ENCODE measurements at places on chromosomes 2 and 18. TPM values are rescaled to one million over a fixed set of nuclear protein-coding genes. Genes with fewer than 3 reads are reported as not detected.
A peak's percentile ranks its signal among the peaks of the same experiment; 100 is the strongest.

DNA sequence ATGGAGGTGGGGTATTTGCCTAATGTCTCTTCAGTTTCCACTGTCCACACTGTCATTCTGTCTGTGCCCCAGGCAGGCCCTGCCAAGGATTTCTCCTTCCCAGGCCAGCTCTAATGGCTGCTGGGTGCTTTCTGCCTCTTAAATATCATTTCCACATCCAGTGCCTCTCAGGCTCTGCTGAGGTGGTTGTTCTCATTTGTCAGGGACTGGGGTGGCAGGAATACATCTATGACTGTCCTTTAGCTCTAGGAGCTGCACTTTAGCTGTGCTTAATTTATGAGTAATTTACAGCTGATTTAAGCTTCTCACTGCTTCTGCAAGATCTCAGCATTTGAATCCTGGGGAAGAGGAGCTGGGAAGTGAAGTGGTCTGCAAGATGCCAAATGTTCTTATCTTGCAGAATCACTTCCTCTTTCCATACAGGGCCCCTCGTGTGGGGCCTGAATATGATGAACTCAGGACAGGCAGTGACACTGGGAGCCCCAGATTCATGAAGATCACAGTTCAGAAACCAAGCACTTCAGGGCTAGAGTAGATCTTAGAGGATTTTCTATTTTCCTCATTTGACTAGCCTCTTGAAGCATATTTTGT, 150.2 kb downstream of the FSHR start:
- no peak for DNase-seq

GRCh38 chr18:7414459-7414858, 152.7 kb upstream of the PTPRM start:
- DNase-seq, result no peak

Gene TET3
- total RNA-seq, result 2.4 TPM

DNA sequence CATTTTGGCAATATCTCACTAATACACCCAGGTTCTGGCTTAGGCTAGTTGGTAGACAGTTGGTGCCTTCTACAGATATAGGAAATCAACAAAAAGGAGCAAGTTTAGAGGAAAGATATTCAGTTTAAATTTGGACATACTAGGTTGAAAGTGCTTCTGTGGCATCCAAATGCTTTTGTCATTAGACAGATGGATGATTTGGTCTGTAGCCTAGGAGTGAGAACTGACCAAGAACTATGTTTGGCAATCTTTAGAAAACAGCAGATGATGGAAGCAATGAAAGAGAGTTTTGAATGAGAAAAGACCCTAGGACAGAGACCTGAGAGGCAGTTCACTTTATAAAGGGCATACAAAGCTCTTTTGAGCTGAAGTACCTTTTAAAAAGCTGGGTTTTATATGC, 201.3 kb upstream of the FSHR start:
- DNase-seq, result no peak

Gene SLC16A14
- total RNA-seq, result 0.49 TPM

- DNase-seq, result peak; percentile 80
These were observed 71.1 kb upstream of the TFCP2L1 start for GRCh38 chr2:121356058-121356640.

Gene CTLA4
- total RNA-seq, result not detected

Gene TUBA3D
- total RNA-seq, result not detected

- no peak for DNase-seq
These were observed 328.3 kb downstream of the LRATD1 start for GRCh38 chr2:14960686-14961324.

- DNase-seq, result no peak
These were observed 9.7 kb upstream of the ARL5A start for GRCh38 chr2:151837926-151838325.

DNA sequence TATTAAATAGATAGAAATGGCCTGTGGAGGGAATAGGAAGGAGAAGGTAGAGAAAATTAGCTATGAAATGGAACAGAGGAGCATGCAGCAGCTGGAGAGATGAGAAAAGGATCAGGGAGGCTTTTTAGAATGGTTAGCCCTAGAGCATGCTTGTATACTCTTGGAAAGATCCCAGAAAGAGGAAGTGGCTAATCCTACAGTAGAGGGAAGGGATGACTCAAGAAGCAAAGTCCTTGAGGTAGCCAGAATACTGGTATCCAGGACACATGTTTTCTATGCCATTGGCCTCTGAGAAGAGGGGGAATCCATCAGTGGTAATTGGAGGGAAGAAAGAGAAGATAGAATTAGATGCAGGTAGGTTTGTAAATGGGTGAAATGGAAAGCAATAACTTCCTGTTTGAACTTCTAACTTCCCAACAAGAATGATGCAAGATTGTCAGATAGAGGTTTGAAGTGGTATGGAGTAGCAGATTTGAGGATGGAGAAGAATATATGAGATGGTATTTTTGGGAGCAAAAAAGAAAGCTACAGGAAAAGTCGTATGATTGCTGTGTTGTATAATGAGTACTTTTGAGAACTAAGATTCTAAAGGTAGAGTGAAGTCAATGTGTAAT, 17.1 kb upstream of the OSBPL6 start:
- DNase-seq, result peak; percentile 44

GRCh38 chr2:11875481-11875880, 129.0 kb downstream of the LPIN1 start:
- DNase-seq, result no peak

Gene FOXD4L1
- total RNA-seq, result 0.16 TPM

DNA sequence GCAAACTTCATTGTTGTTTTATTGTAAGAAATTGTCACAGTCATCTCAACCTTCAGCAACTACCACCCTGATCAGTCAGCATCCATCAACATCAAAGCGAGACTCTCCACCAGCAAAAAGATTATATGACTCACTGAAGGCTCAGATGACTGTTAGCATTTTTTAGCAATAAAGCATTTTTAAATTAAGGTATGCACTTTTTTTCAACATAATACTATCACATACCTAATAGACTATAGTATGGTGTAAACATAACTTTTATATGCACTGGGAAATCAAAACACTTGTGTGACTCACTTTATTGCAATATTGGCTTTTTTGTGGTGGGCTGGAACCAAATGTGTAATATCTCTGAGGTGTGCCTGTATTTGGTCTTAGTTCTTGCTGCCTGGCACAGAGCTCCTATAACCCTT, 15.6 kb downstream of the SCN1A start:
- DNase-seq, result no peak

DNA sequence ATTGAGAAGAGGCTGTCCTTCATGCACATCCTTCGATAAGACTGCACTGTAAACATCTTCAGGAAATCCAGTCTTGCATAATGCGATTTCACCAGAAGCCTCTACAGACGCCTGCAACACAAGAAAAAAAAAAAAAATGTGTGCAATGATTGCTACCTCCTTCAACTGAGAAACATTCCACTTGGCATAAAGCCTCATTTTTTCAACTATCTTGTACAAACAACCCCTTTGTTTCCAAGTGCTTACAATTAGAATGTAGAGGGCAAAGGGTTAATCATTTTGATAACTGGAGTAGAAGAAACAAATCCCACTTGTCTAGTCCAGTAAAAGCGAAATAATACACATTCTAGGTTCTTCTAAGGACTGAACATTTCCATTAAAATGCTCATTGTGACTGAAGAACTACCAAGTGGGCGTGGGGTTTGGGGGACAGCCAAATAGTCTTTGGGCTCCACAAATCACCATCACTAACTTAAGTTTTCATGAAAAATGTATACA, 29.2 kb downstream of the CDH2 start:
- DNase-seq, result peak; percentile 64

GRCh38 chr18:79217979-79218604, 148.9 kb downstream of the ATP9B start:
- DNase-seq, result peak; percentile 54

DNA sequence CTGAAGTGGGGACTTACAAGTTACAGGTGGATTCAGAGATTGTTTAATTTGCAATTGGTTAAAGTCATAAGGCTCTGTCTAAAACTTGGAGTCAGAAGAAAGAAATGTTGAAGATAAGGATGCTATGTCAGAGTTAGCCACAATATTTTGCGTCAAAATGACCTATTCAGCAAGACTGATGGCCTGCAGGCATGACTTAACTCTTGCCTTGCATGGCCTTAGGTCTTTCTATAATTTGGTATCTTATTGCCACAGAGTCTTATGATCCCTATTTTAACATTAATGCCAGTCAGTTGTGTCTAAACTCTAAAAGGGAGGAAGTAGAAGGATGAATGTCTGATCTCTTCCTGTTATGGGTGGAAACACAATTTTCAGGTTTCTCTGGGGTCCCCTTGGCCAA, 5.2 kb upstream of the COMMD1 start:
- no peak for DNase-seq

DNA sequence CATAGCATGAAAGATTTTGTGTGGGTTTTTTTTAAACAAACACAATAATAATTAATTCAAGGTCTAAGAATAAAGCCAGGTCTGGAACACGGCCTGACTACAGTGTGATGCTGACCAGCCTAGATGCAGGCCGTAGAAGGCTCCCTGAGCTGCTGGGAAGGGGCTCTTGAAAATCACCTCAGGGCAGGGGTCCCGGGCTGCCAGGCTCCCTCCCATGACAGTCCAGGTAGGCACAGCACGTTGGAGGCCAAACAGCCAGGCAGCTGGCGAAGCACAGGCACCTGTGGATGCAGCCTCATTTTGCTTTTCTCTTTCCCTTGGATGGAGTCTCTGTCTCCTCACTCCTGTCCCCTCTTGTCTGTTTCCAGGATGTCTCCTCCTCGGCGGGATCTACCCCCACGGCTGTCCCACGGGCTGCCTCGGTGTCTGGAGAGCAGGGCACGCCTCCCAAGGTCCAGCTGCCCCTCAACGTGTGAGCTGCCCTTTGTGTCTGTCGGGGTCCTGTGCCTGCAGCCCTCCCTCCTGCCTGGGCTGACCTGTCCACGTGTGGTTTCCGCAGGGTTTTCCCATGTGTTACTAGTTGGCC, 194.5 kb downstream of the SEPTIN10 start:
- DNase-seq, result no peak

- peak; percentile 18 for DNase-seq
These were observed 266.2 kb downstream of the FIGN start for GRCh38 chr2:163469561-163469962.

GRCh38 chr18:40523287-40523686, 1431.7 kb upstream of the PIK3C3 start:
- DNase-seq, result no peak

Gene POTEC
- total RNA-seq, result not detected

Gene MALL
- 442 TPM for total RNA-seq

GRCh38 chr2:3777966-3778365, 74.6 kb downstream of the DCDC2C start:
- DNase-seq, result no peak
